Stimulated activated CD4-positive, alpha-beta T cell treated with anti-CD3 and anti-CD28 coated beads, Interleukin-4, amount 100 ng/mL, for 1 hour (primary cell): ENCODE measurements at places on chromosomes 2 and 18.

- DNase-seq: no peak
These were observed 251.7 kb upstream of the ST6GAL2 start for GRCh38 chr2:107137706-107138105.

GRCh38 chr18:7646174-7646886, 79.2 kb downstream of the PTPRM start:
- DNase-seq: no peak

DNA sequence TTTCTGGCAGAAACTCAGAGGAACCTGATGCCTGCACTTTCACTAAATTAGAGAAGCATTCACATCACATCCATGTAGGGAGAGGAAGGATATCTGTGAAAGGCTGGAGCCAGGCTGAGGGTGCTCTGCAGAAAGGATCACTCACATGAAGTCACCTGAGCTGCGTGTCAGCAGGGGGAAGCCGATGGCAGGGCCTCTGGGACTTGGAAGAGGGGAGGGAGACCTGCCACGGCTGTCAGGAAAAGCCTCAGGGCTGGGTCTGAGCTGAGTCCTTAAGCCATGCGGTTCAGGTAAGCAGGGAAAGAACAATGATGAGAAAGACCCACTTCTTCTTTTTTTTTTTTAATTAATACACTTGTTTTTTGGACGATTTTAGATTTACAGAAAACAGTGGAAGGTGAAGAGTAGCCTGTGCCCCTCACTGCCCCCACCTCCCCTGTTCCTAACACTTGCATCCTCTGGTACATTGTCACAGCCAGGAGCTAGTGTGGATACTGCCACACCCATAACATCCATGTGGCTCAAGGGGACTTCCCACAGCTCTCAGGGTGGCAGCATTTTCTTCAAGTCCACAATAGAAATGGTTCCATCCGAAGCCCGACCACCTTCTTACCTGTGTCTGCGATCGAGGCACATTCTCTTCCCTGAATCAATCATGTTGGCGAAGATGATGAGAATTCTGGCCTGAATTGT, 156.5 kb upstream of the TPO start:
- no peak for DNase-seq

- DNase-seq: no peak
These were observed 62.4 kb downstream of the DGKD start for GRCh38 chr2:233416706-233417105.
